GM12892 (cell line): ENCODE measurements at places on chromosomes 13 and 19.

GRCh38 chr13:24737042-24737441 is 26.9 kb upstream of the RNF17 start:
- no peak for DNase-seq

DNA sequence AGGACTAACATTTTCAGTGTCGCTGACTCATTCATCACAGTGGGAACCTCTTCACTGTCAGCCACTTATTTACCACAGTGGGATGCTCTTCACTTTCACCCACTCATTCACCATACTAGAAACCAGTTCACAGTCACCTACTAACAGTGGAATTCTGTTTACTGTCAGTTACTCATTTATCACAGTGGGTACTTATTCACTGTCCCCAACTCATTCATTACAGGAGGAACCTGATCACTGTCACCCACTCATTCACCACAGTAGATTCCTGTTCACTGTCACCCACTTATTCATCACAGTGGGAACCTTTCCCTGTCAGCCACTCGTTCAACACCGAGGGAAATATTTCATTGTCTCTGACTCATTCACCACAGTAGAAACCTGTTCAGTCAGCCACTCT is 10.1 kb upstream of the ZNF85 start:
- no peak for DNase-seq

- DNase-seq: no peak
These were observed 7.5 kb upstream of the ISYNA1 start for GRCh38 chr19:18445262-18445948.

DNA sequence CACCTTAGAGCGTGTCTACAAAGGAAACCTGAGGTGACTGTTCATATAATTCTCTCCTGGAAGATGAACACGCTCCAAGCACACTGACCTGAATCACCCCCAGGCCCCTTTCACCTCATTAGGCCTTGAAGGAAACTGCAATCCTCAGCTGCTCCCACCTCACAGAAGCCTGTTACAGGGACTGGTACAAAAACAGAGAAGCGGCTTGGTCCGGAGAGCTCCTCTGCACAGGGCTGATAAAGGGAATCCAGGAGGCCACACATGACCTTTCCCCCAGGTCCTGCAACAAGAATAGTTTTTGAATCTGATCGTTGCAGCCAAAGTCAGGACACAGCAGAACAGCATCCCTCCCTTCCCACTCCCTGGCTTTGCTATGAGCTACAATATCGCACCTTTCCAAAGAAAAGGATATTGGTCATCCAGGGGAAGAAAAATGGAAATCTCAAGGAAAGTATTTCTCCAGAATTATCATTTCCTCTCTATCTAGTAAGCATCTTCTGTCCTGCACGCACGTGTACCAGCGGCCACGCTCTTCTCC is 666.7 kb downstream of the UQCRFS1 start:
- DNase-seq: no peak

DNA sequence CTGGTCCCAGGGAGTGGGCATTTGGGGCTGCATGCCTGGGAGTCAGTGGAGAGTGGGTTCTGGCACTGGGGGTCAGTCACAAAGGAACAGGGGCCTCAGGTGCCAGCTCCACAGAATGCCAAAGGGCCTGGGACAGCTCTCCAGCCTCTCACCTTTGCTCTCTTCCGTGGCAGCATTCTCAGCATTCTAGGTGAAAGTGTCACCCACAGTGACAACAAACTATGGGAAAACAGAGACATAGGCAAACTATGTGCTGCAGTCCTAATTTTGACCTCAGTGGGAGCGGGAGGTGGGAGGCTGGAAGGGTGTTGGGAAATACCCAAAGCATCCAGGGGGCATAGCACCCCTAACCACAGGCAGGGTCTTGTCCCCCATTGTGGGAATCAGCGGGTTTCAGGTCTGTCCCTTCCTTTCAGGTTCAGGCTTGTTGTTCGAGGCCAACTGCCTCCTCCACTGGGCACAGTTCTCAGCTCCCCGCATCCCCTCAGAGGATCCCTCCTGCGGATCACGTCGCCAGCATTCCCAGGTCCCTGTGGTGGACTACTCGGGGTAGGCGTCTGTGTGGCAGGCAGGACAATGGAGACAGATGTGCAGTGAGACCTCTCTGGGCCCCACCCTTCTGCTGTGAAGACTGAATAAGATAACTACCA is 52.4 kb downstream of the TSHZ3 start:
- DNase-seq: no peak

DNA sequence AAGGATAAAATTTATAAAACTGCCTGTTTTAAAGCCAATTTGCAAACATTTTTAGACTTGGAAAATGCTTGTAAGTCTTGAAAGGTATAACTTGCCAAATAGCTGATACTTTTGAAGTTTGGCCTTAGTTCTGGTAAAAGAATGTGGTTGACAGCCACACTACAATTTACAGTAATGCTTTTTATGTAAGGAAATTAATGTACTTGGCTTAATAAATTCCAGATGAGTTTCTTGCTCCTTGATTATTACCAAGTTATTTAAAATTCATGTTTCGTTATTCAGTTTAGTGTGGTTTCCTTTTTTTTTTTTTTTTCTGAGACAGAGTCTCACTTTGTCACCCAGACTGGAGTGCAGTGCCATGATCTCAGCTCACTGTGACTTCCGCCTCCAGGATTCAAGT is 14.9 kb downstream of the LMO7 start:
- no peak for DNase-seq

- DNase-seq: no peak
These were observed 182.8 kb downstream of the FOXO1 start for GRCh38 chr13:40483601-40484000.

- DNase-seq: no peak
These were observed 5.4 kb upstream of the NLRP7 start for GRCh38 chr19:54952591-54953344.

- no peak for DNase-seq
These were observed 15.7 kb upstream of the ZNF701 start for GRCh38 chr19:52554216-52554971.

DNA sequence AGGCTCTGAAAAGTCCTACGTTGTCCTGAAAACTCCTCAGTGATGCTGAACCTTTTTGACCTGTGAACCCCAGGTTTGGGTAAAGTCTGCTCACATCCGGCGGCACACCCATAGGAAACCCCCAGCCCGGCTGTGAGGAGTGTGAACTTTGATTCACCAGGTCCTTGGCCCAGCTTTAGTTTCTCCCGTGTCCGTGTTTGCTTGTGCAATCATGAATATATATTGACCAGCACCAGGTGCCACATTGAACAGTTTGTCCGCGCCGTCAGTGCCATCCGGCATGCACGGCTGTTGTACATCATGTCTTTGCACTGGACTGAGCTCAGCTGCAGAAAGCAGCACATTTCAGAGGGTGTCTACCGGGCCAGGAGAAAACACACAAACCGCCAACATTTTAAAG is 45.3 kb downstream of the NFIC start:
- DNase-seq: no peak

DNA sequence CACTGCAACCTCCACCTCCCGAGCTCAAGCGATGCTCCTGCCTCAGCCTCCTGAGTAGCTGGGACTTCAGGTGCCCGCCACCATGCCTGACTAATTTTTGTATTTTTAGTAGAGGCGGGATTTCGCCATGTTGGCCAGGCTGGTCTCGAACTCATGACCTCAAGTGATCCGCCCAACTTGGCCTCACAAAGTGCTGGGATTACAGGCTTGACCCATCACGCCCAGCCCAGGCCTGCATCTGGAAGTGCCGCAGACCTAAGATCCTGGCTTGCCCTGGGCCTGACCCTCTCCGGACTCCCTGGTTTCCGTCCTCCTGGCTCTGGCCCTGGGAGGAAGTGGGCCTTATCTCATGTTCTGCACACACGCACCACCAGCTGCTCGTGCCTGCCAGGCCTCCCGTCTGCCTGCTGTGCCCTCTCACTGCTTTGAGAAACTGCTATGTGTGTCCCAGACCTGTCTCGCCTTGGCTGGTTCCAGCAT is 4.7 kb upstream of the PTGIR start:
- no peak for DNase-seq

GRCh38 chr19:31220540-31220939 is 128.7 kb downstream of the TSHZ3 start:
- no peak for DNase-seq

GRCh38 chr19:6613711-6614110 is 22.8 kb upstream of the CD70 start:
- DNase-seq: no peak

- DNase-seq: no peak
These were observed 360.3 kb downstream of the IRS2 start for GRCh38 chr13:109425821-109426689.

- DNase-seq: no peak
These were observed 11.0 kb upstream of the CA11 start for GRCh38 chr19:48656840-48657474.

GRCh38 chr19:3908266-3909054 is 24.4 kb upstream of the NMRK2 start:
- DNase-seq: no peak

DNA sequence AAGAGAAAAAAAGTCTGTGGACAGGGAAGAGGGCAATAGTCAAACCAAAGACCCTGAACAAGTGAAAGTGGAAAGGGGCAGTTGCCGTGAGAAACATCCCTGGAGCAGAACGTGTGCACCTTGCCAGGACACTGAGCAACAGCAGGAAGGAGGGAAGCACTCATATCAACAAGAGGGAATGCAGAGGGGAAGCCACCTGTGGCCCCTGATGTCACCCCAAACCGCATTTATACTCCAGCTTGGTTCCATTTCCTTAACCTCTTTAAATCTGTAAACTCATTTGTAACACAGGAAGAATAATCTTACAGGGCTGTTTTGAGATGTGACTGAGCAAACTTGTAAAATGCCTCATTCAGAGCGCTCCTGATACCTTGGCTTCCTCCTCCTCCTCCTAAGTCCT is 698.8 kb downstream of the DIAPH3 start:
- no peak for DNase-seq

DNA sequence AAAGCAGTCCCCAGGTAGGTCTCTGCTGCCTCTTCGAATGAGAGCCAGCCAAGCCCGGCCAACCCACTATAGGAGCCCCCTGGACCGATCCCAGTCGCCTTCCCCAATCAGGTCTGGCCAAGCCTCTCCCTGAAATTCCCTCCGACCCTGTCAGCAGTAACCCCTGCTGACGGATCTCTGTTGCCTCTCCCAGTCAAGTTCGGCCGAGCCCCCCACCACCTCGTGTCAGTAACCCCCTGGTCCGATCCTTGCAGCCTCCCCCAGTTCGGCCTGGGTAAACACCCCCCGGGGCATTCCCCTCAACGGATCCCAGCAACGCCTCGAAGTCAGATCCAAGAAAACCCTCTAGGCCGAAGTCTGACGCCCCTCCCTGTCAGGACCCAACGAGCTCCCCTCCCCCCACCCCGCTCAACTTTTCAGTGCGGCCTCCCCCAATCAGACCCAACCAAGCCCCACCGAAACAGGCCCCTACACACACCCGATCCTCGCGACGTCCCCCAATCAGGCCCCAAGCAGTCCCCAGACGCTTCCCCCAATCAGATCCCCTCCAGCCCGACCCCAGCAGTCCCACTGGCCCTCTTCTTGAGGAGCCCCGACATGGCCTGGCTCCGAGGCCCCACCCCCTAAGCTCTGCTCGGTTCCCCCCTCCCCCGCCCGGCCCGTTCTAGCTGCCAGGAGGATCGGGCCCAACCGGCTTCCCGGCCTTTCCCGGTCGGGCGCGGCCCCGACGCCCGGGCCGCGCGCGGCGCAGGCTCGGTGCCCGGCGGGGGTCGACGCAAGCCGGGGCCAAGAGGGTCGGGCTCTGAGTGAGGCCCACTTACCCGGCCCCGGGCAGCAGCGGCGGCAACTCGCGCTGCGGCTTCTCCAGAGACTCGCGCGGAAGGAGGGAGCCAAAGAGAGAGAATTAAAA is 1.8 kb downstream of the TNPO2 start:
- peak; percentile 76 for DNase-seq

DNA sequence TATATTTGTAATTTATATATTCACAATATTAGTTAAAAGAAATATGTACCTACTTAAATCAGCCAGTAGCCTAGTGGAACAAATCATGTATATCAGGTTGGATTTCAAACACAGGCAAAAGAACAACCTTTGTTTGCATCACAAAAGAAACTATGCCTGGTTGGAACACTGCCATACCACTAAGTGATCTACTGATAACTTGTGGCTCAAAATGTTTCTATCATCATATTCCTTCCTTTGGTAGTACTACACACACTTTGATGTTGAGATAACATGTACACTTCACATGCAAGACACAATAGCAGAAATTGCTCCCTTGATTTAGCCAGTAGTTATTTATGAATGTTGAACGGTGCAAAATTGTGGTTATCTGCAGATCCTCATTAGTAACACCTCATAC is 146.0 kb upstream of the GPC6 start:
- DNase-seq: no peak

- DNase-seq: no peak
These were observed 70.9 kb downstream of the PEPD start for GRCh38 chr19:33450689-33451088.

DNA sequence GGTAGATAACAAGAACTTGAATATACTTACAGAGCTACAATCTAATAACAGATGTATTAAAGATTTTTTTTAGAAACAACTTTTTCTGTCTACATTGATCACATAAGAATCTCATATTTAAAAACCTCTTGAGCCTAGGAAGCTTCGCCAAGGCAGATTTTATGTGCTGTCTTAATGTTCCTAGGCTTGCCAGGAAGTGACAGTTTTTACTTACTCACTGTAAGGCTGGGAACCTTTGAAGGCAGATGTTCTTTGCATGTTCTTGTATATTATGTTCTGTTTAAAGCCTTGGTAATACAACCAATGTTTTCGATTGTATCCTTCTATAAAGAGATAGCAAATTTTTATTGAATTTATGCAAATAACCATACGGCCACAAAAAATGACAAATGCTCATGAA is 492.7 kb downstream of the GPC5 start:
- no peak for DNase-seq

GRCh38 chr19:7197760-7198696 is 96.2 kb downstream of the INSR start:
- DNase-seq: peak; percentile 89

DNA sequence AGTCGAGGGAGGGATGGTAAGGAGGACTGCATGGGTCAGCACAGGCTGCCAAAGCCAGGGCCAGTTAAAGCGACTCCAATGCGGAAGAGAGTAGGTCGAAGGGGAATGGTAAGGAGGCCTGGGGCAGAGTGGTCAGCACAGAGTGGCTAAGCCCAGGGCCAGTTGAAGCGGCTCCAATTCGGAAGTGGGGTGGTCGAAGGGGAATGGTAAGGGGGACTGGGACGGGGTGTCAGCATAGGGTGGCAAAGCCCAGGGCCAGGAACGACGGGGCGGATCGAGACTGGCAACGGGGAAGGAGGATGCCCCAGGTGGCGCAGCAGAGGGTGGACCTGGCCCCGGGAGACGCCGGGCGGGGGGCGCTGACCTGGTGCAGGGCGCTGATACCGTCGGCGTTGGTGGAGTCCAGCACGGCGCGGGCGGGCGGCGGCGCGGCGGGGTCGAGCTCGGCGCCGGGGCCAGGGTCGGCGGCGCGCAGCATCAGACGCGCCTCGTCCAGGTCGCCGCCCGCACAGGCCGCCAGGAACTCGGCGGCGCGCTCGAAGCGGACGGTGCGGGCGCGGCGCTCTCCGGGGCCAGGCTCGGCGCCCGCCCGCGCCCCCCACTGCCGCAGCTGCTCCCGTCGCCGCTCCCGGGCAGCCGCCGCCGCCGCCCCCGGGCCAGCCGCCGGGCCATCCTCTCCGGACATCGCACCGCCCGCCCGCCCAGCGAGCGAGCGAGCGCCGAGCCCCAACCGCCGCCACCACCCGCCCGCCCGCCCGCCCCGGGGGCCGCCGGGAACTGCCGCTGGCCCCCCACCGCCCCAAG is at the start of gene PPP1R12C:
TSS of gene PPP1R12C (minus strand) at position 779 of the 804 bp plus-strand sequence. CDS start at position 685, 94 bp downstream.
- no peak for DNase-seq
